Stimulated activated effector memory CD8-positive, alpha-beta T cell treated with anti-CD3 and anti-CD28 coated beads, Interleukin-12 subunit alpha, Interleukin-12 subunit beta, amount 100 ng/mL, for 72 hours (primary cell): ENCODE measurements at places on chromosomes 12 and 14.
A peak's percentile ranks its signal among the peaks of the same experiment; 100 is the strongest.

GRCh38 chr14:24721775-24722174 lies 87.8 kb upstream of the GZMB start:
- DNase-seq: no peak

GRCh38 chr12:51706206-51706605 lies 115.2 kb downstream of the SCN8A start:
- no peak for DNase-seq

- DNase-seq: no peak
Observed at GRCh38 chr12:130714591-130715149, 1.4 kb downstream of the RIMBP2 start.

DNA sequence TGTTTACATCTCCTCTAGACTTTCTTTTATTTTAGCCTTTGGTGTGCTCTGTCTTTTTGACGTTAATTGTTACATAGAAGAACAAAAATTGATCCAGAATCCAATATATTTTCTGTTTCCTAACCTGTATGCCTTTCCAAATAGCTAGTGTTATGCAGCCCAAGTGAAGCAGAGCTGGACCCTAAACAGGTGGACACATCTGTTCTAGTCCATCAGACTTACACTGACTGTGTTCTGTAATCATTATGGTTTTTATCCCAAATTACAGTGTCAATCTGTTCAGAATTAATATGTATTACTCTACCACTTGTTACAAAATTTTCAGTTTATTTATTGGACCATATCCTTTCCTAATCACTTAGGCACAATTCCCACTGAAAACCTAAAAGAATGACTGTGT lies 176.8 kb upstream of the FOXG1 start:
- no peak for DNase-seq

- DNase-seq: no peak
Observed at GRCh38 chr12:121246893-121247557, 37.1 kb downstream of the P2RX4 start.

DNA sequence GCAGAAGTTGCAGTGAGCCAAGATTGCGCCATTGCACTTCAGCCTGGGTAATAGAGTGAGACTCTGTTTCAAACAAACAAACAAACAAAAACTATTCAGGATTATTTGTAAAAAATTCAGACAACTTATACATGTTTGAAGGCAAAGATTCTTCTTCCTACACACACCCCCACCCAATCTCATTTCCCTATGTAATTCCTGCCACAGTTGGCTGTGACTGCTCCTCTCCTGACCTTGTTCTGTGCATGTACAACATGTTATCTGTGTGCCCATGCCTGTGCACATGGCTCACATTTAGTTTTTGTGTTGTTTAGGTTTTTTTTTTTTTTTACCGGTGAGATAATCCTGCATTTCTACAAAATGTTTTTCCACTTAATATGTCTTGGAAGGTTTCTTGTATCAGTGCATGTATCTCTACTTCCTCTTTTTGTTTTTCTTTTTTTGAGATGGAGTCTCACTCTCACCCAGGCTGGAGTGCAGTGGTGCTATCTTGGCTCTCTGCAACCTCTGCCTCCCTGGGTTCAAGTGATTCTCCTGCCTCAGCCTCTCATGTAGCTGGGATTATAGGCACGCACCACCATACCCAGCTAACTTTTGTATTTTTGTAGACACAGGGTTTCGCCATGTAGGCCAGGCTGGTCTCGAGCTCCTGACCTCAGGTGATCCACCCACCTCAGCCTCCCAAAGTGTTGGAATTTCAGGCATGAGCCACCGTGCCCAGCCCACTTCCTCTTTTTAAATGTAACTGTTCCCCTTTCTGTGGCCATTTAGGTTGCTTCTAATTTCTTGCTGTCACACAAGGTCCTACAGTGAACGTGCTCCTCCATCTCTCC lies 8.7 kb downstream of the CFAP251 start:
- no peak for DNase-seq

GRCh38 chr12:3073438-3074250 lies 3.5 kb upstream of the TSPAN9 start:
- peak; percentile 90 for DNase-seq

GRCh38 chr12:53320352-53321195 lies 836 bp downstream of the AAAS start:
- DNase-seq: no peak

DNA sequence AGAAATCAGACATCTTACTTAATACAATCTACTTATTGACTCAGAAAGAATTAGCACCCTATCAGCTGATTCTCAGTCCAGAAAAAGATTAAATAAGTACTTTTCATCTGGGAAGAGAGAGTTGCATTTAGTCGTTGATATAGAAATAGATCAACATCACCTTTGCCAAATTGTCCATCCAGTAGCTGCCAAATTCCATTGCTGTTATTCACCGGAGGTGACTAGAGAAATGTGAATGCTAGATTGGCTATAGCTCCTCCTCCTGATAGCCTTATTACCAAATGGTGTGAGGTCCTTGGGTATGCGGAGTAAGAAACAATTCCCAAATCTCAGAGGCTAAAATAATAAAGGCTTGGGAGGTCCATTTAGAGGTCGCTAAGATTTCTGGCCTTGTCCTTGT lies 723.3 kb upstream of the FLRT2 start:
- no peak for DNase-seq

GRCh38 chr12:85281636-85282312 lies 1.8 kb downstream of the ALX1 start:
- no peak for DNase-seq

GRCh38 chr14:75711105-75711795 lies 50.2 kb downstream of the TTLL5 start:
- no peak for DNase-seq

DNA sequence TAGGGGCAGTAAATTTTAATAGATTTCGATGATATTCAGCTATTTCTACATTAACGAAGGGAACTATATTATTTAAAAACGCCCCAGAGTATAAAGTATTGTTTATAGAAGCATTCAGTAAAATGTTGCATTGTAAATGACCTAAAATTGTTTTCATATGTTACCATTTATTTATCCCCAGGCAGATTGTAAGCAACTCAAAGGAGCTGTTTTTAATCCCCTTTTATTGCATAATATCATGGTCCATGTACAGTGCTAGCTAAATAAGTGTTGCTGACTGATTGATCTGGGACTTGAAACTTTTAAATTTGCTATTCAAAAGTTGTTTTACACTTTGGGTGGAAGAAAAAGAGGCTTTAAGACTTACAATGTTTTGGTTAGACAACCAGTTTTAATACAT lies 199.0 kb upstream of the SLC38A2 start:
- no peak for DNase-seq

GRCh38 chr12:17079251-17079909 lies 473.4 kb upstream of the LMO3 start:
- no peak for DNase-seq

GRCh38 chr14:100696590-100696989 lies 30.1 kb upstream of the DLK1 start:
- DNase-seq: no peak

DNA sequence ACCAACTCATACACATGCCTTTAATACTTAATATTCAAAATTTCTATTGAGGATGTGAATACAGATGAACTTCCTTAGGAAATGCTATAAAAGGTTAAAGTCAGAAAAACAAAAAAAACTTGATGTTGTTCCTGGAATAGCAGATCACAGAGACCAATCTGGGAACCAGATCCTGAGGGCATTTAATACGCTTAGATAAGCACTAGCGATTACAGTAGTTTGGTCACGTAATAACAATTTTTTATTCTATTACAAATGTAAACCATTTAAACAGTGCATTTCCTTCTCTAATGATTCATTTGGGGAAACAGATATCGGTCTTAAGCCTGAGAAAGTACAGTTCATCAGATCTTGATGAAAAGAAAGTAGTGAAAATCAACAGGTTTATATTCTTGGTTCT lies 30.8 kb upstream of the ABCC9 start:
- no peak for DNase-seq

GRCh38 chr12:62191491-62192179 lies 68.6 kb upstream of the USP15 start:
- peak; percentile 2 for DNase-seq

DNA sequence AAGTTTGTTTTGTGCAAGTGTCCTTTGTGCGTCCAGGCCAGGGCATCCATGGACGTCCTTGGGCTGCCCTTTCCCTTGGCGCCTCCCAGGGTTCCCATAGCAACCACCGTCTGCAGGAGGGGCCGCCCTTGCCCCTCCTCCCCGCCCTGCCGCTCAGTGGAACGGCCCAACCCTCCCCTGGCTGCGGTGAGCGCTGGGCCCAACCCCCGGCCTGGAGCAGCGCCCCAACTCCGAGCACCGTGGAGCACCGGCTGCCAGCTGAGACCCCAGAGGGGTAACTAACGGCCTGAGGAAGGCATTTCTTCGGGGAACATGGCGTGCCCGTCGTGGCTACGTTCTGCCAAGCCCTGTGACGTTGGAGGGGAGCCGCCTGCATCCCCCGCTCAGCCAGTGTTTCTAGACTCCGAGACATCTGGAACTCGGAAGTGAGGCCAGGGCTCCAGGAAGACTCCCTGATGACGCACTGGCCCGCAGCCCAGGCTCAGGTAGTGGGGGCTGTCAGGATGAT lies 5.3 kb upstream of the ACACB start:
- peak; percentile 68 for DNase-seq

GRCh38 chr14:58160561-58160960 lies 8.5 kb upstream of the ARMH4 start:
- no peak for DNase-seq

DNA sequence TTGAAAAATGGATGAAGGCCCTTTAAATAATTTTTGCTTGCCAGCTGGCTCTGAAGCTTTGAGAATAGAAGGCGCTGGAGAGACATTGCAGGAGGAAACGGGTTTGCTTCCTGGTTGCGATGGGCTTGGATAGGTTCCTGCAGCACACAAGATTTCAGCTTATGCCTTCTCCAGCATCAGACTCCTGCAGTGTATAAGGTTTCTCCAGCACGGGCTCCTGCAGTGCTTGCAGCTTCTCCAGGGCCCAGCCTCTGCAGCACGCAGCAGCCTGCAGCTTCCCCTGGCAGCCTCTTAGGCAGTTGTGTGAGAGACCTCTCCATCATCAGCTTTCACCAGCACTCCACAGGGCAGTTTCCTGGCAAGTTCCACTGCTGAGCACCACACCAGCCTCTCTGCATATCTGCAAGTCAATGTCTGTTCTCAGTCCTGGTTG lies 78.7 kb upstream of the ZDHHC17 start:
- no peak for DNase-seq

GRCh38 chr12:6367065-6367968 lies 8.0 kb downstream of the SCNN1A start:
- no peak for DNase-seq
